ENCODE measurements at places on chromosomes 5 and 9. TPM values are rescaled to one million over a fixed set of nuclear protein-coding genes. Genes with fewer than 3 reads are reported as not detected.

IL4 gene
- total RNA-seq: not detected

BARHL1 gene
- total RNA-seq: not detected

PCDHA12 gene
- total RNA-seq: not detected

UIMC1 gene
- total RNA-seq: 53.0 TPM

DCTN3 gene
- total RNA-seq: 150 TPM

LAMC3 gene
- total RNA-seq: 0.27 TPM

LRRC26 gene
- not detected for total RNA-seq

RASGRF2 gene
- 7.8 TPM for total RNA-seq

NUTM2F gene
- total RNA-seq: not detected

SPINK6 gene
- total RNA-seq: not detected

ZNF366 gene
- total RNA-seq: not detected

PHF24 gene
- total RNA-seq: not detected

PCDHB16 gene
- total RNA-seq: not detected

GARNL3 gene
- 1.6 TPM for total RNA-seq

SLC25A48 gene
- not detected for total RNA-seq

OTP gene
- not detected for total RNA-seq
